NCI-H1092 (cell line): ENCODE measurements at places on chromosomes 11 and 22.

DNA sequence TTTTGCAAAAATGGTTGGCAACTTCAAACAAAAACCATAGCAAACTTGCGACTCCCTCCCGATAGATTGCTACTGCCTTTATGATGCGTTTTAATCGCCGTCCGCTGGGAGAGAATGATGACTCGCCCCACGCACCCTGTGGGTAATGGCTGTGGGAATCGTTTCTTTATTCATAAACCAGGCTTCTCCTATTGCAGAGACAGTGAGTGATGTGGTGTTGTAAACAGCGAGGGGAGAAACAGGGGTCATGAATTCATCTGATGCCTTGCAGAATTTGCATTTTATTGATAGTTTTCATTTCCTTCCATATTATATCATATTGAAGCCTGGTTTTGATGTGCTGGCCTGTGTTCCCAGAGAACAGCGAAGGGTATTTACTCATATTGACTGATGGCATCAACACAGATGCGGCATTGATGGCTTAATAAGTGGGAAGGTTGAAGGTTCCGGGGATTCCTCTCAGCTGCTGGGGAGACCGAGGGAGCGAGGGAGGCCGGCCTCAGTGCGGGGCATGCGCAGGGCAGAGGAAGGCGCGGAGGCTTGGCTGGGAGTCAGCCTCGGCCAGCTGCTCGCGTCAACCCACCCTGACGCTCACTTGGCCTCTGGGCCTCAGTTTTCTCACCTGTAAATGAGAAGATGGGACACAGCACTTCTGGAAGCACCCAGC is 41.3 kb downstream of the ARHGAP8 start:
- DNase-seq: no peak

- no peak for DNase-seq
These were observed 9.0 kb upstream of the ATG16L2 start for GRCh38 chr11:72805216-72805615.

DNA sequence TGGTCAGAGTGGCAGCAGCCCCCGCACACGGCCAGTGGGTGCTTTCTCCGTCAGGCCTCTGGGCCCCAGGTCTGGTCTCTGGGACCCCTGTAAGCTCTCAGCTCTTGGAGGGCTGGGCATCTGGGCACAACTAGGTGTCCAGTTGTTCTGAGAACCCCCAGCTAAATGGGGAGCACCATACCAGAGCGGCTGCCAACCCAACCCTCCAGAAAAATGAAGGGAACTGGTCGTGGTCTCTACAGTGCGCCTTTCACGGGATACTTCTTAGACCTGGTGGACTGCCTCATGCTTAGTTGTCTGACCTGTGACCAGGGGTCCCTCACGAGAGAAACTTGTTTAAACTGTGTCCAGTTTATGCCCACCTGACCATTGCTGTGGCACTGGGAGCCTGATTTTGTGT is 104.9 kb downstream of the BCR start:
- DNase-seq: no peak

DNA sequence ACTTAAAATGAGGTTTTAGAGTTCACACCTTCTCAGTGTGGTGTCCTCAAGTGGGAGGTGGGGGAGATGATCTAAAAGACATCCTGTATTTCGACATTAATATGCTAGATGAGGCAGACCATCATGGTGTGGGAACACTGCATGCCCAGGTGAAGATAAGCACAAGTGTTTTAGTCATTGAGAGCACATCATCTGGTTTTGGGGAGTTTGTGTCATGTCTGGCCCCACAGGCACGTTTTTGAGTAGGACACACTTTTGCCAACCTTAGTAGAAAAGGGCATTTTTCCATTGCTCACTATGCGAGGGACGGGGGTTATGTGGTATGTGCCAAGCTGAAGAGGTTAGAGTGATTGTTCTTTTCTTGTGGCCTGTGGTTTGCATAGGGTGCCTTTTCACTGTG is 189.3 kb downstream of the DBX1 start:
- no peak for DNase-seq

GRCh38 chr22:44906248-44906936 is 103.4 kb downstream of the PHF21B start:
- DNase-seq: no peak

DNA sequence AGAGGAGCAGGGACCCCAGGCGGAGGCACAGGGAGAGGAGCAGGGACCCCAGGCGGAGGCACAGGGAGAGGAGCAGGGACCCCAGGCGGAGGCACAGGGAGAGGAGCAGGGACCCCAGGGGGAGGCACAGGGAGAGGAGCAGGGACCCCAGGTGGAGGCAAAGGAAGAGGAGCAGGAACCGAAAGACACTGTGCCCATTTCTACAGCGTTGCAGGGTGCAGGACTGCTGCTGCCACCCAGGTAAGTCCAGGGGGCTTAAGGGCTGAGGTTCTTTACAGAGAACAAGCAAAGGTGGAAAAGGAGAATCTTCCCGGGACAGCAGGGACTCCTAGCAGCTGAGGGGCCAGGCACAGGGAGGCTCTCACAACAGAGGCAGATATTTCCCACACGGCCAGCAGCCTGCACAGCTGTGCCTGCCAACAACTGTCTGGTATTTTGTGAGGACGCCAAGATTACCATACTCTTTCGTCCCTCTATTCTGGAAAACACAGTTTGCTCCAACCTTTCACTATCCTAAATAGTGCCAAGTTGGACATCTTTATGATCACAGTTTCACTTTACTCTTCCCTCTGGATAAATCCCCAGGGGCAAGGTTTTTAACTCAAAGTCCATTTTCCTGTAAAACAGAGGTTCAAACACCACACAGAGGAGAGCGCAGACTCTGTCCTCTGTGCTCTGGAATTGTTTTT is 39.4 kb downstream of the SHANK2 start:
- no peak for DNase-seq

DNA sequence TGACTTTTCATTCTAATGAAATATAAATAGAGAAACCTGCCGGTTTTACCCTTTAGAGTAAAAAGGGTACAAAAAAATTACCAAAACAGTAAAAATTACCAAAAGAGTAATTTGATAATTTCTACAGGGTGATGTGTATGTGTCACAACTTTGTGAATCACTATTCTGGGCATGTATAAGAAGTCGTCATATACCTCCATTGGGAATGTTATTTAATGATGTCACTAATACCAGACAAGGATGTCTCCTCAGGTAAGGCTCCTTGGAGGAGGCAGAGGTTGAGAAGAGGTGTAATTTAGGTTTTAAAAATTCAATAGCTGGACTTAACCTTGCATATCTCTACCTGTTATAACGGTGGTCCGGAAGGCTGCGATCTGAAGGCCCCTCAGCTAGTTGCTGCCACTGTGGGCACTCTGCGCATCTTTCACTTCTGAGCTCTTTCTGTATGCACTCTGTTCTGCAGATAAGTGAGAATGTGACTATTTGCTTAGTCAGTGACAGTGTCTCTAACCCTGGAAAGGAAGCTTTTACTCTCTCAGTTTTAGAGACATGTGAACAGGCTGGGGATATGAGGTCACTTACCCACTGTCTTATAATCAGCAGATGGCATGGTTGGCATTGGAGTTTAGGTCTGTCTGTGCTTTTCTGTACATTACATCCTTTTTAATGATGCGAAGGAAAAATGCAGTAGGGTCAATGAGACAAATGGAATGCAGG is 987 bp upstream of the NCR3LG1 start:
- no peak for DNase-seq

- DNase-seq: no peak
These were observed 4.3 kb downstream of the LARGE2 start for GRCh38 chr11:45926536-45927331.

- no peak for DNase-seq
These were observed 23.2 kb upstream of the ST3GAL4 start for GRCh38 chr11:126332221-126332711.

DNA sequence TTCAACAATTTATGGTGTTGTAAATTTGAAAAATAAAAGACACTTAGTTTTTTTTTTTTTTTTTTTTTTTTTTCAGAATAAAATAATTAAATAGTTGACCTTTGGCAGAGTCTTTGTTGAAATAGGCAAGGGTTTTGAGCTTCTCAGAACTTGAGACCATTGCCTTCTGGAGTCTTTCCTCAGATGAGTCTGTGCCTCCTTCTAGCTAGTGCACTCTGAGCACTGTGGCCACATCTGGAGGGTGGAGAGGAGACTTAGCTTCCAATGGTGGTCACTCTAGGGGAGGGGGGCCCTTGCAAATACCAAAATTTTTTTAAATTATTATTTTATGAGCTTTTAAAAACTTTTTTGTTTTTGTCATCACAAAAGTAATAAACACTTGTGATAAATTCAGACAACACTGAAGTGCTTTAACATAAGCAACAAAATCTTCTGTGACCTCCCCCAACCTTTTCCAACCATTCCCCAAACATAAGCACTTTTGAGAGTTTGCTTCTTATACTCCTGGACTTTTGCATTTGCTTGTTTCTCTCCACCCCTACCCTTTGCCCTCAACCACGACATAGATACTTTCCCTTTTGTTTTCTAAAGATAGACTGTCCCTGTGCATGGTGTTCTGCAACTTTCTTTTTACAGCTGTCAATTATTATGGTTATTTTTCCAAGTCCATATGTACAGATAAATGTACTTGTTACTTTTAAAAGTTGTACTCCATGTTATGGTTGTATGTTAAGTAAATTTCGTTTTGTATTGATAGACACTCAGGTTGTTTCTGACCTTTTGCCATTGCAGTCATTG is 41.1 kb downstream of the BMAL1 start:
- DNase-seq: no peak

- DNase-seq: no peak
These were observed 267.2 kb downstream of the RAB38 start for GRCh38 chr11:87908086-87908485.

GRCh38 chr11:47716692-47717091 is 1.5 kb upstream of the AGBL2 start:
- no peak for DNase-seq

GRCh38 chr22:46436595-46437175 is 100.7 kb downstream of the CELSR1 start:
- no peak for DNase-seq

- no peak for DNase-seq
These were observed 138.4 kb downstream of the FAT3 start for GRCh38 chr11:92362989-92363388.

- no peak for DNase-seq
These were observed 1.8 kb upstream of the MUC2 start for GRCh38 chr11:1072821-1073231.

DNA sequence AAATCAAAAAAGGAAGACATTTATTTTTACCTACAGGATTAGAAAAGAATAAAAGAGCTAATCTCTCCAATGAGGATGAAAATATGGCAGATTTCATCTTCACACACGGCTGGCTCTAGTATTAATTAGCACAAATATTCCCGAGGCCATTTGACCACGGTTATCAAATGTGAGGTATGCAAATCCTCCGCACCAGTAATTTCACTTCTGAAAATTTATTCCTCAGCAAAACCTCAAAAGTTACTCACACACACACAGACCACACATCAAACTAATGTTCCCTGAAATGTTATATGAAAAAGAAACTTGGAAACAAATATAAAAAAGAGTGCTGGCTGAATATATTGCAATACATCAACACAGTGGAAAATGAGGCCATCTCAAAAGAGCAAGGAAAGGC is 32.8 kb downstream of the CELSR1 start:
- no peak for DNase-seq

DNA sequence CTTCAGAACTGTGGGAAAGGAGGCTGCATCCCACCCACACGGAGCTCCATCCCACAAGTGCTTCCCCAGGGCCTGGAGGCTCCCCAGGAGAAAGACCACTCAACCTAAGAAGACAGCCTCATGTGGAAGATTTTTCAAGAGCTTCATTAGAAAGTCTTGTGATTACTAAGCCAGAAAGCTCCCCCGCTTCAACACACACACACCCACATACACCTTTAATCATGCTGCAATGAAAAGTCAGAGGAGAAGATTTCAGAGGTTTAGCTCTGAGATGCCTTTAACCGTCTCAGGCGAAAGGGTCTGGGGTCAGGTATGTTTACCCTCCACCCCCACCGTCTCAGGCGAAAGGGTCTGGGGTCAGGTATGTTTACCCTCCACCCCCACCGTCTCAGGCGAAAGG is 634.5 kb upstream of the B3GAT1 start:
- DNase-seq: no peak

DNA sequence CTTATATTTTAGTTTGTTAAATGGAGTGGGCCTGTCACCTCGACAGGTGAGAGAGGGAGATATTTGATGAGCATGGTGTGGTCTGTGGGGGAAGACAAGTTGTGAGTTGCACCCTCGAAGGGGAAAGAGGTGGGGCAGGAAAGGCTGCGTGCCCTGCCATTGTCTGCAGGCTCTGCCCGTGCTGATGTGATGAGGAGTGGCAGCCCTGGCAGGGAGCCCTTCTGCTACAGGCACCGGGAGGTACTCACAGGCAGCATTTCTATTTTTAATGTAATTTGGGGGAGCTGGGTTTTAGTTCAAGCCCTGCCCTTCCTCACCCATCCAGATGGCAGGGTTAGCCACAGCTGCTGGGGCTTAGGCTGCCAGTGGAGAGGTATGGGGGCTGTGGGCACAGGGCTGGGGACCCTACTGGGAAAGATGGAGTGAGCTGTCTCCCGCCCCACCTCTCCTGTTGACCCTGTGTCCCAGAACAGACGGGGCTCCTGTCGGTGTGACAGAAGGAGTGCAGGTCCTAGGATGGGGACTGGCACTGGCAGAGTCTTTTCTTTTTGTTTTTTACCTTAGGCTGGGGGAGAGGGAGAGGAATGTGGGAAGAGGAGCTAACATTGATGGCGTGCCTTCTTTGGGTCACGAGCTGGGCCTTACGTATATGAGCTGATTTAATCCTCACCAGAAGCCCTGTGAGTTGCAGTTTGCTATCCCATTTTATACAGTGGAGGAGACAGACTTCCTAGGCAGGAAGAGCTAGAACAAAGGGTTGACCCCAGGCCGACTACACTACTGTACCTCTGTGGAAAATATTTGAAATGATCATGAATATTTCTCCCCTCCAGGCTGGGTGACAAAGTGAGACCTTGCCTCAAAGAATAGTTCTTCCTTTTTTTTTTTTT is 51.6 kb downstream of the CEP164 start:
- DNase-seq: no peak

DNA sequence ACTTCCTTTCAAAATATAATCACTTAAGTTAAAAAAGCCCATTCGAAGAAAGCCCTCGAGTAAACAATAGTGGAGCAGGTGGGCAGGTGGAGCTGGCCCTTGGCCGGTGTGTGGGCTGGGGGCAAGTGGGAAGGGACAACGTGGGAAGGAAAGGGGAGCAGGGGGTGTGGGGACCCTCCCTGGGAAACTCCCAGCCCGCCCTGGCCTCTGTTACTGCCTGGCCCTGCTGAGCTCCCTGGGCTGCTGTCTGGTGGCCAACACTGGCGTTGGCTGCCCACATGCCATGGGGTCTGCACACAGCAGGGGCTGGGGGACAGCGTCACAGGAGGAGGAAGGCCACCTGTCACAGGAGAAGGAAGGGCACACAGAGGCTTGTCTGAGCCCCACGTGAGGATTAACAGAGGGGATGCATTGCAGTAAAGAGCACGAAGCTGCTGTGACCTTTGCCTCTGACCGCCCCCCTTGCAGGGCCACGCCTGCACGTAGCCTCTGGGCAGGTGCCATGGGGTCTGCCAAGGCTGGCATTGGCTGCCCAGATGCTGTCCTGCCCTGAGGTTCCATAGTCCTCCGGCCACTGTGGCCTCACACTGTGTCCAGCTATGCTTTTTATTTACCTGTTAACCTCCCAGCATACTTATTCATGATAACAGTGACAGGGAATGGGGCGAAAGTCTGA is 36.2 kb upstream of the CCDC188 start:
- no peak for DNase-seq
